Vagina (tissue), 2 donors: ENCODE measurements at places on chromosomes 1 and 21.

DNA sequence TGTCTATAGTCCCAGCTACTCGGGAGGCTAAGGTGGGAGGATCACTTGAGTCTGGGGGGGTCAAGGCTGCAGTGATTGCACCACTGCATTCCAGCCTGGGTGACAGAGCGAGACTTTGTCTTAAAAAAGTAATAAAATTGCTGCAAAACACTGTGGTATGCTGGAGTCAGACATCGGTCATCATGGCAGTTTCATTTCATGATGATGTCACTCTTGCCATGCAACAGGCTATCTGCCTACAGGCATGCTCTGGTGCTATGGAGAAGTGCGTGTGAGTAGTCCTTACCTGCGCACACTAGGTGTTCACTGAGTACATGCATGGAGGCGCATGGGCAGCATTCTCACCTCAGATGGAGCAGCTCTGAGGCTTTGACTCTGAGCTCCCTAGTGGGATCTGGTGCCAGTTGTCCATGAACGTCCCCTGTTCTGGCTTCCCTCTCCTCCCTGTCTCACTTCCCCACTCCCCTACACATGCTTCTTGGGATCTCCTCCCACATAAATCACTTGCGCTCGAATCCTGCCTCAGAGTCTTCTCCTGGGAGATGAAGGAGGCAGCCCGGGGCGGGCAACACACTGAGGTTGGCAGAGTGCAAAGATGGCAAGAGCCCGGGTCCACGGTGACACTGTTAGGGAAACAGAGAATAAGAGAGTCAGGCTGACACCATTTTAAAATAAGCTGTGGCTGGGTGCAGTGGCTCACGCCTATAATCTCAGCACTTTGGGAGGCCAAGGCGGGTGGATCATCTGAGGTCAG lies 10.4 kb upstream of the CELA3B start:
- DNase-seq = no peak

DNA sequence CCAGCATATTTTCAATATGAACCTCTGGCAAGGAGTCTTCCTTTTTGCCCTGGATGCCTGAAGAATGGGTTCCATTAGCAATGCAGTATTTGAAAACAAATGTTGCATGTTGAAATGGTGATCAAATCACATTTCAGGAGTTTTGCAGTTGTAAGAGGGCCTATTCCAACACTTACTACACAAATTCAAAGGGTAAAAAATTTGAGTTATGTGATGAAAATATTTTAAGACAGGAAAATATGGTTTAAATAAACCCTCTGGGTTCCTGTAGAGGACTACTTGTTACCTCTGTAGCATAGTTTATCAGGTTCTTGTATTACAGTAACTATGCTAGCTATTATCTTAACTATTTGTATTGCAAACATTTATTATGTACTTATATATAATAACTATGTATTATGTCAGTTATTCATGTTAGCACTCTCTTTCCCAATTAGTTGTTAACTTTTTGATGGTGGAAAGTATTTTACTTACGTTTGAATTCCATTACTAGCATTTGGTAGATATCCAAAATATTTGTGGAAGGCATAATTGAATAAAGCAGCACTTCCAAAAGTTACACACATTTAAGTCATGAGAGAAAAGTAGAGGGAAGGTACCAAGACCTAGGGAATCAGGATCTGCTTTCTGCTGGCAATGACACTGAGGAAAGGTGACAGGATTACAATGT lies 312.9 kb downstream of the GRIK1 start:
- no peak for DNase-seq

- DNase-seq = no peak
These were observed 45.5 kb upstream of the RAVER2 start for GRCh38 chr1:64699327-64699726.

DNA sequence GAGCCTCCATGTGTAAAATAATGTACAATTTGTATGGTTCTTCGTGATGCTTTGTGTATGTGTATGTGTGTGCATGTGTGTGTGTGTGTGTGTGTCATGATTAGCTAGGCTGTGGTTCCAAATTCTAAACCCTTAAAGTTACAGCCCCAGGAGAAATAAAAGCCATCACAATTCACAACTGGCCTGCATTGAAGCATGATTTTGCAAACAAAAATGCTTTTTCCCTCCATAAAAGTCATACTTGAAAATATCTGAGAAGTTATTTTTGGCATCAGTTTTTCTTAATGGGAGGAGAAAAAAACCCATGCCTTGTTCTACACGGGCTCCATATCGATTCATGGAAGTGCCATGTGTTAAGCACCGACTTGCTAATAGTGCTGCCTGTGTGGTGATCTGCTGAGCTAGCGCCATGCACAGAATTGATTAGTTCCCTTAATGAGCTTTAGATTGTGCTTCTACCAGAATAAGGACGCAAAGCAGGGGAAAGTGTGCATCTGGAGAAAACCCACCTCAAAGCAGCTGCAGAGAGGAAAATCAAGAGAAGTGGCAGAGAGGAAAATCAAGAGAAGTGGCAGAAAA lies 207.3 kb downstream of the DSCAM start:
- DNase-seq = no peak

DNA sequence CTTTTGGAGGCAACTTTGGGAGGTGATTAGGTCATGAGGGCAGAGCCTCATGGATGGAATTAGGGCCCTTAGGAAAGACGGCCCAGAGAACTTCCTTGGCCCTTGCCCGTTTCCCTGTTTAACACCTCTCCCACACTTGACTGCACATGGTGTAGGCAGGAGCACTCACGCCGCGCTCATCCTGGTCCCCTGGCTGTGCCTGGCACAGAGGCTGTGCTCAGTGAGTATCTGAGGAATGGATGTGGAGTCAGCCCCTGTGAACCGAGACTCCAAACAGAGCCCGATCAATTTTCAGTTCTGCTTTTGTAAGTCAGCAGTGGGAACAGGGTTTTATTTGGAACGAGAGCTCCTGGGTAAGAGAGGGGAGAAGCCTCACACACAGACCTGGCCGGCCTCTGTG lies 29.8 kb upstream of the ETV3 start:
- no peak for DNase-seq

DNA sequence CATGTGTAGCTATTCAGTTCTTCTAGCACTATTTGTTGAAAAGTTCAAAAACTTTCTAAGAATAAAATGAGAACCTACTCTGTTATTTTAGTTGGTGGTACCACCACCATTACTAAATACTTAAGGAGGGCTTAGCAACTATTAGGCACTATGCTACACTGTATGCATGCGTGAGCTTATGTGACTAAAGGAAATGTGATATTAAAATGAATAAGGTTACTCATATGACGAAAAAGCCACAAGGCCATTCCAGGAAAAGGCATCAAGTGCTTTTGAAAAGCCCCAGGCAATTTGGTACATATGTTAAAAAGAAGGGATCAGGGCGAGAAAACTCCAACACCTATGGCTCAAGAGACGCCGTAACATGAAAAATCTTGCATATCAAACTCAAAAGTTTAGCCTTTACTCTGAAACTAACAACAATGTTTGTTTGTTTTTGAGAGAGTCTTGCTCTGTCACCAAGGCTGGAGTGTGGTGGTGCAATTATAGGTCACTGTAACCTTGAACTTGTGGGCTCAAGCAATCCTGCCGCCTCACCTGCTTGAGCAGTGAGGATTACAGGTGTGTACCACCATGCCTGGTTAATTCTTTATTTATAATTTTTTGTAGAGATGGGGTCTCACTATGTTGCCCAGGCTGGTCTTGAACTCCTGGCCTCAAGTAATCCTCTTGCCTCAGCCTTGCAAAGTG lies 42.5 kb downstream of the EPRS1 start:
- DNase-seq = no peak
